ENCODE measurements at places on chromosomes 7 and 10.

- no peak for DNase-seq
These were observed 12.3 kb upstream of the ELN start for GRCh38 chr7:74015670-74016069.

GRCh38 chr7:108824840-108825580, 255.3 kb downstream of the DNAJB9 start:
- DNase-seq, result no peak

DNA sequence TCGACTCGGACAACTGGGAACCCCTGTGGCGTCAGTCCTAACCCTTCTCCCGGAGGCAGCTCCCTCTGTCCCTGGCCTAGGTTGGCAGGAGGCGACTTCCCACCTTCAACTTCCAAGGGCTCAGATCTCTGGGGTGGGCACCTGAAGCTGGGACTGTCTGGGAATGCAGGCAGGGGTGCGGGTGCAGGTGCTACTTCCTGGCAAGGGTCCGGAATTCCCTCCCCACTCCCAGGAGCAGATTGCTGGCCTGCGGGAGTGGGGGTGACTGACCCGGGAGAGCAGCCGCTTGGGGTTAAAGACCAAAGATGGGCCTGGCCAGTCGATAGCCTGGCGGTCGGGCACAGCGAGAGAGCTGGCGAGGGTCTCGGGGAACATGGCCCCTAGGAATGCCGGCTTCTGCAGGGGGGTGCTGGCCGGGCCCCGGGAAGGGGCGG, 387 bp downstream of the EPHA1 start:
- no peak for DNase-seq

- DNase-seq, result no peak
These were observed 970.0 kb upstream of the POT1 start for GRCh38 chr7:125899577-125899976.

DNA sequence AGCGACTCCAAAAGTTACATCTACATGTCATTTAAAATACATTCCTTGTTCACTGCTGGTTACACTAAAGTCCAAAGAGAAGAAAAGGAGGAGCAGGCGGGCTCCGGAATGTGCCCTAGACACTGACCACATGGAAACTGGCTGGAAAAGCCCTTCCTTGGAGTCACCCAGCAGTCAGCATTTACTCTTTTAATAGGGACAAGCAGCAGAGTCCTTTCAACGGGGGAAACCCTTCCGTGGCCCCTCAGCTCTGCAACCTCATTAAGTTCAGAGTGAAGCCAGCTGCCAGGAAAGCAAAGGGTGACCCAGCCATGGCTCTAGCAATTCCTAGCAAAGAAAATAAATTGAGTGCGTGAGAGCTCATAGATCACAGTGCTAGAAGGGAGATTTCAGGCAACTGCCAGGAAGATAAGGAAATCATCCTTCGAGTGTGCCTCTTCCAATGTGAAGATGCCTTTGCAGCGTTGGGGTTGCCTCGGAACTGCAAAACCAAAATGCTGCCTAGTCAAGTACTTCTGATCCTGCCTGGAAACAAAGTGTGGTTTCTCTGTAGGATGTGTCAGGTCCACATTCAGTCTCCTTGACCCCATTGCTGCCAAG, 101.6 kb downstream of the SORBS1 start:
- DNase-seq, result no peak

DNA sequence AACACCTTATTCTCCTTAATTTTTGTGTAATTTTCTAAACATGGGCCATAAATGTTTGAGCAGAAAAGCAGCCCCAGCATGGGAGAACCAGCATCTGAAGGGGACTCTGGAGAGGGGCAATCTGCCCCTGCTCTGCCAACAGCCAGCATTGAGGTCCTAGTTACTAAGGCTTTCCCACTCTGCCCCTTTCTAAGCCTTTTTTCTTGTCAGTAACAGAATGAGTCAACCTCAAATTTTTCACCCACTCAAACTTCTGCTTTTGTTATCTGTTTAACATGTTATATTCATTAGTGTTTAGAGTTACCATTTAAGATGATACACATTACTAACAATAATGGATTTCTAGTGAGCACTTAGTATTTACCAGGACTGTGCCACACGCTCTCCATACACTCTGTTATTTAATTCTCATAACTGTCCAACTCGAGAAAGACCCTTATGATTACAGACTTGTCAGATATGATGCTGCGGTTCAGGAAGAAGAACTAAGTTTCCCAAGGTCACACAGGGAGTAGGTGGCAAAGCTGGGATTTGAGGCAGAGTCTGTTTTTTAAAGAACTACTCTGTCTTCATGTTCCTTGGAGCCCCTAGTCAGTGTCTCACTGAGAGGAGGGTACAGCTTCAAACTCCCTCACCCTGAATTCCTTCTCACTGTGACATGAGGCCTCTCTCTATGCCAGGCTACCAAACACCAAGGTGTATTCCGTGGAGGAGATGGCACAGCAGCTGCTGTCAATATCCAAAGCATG, 19.9 kb upstream of the GPAM start:
- no peak for DNase-seq

GRCh38 chr10:91935886-91936285, 12.3 kb downstream of the BTAF1 start:
- no peak for DNase-seq

GRCh38 chr7:17633067-17633466, 307.2 kb downstream of the SNX13 start:
- DNase-seq, result no peak

- no peak for DNase-seq
These were observed 9.1 kb downstream of the TMEM72 start for GRCh38 chr10:44920252-44920651.

DNA sequence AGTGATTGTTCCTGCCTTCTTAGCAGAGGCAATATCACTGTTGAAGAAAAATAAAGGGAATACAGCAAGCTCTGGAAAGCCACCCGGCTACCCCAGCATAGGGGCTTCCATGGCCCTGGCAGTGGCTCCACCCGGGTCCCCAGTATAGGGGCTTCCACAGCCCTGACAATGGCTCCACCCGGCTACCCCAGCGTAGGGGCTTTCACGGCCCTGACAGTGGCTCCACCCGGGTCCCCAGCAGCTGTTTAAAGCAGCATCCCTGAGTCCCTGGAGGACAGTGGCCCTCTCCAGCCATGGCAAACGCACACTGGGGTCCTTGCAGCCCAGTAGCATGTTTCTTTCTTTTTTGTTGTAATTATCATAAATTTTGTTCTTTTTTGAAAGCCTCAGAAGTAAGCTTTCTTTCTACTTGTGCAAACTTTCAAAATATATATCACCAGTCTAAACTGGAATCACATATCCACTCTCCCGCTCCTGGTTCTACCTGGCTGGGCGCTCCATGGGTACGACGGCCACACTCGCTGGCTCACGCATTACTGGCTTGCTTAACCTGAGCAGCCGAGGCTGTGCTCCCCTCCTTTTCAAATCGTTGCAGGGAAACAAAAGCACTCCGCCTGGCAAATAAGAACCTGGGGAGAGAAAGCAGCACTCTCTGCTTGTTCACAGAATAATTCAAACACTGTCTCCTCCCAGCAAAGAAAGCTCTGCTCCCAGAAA, 62.1 kb downstream of the TCERG1L start:
- no peak for DNase-seq

GRCh38 chr7:158956805-158957509, 100.6 kb downstream of the DYNC2I1 start:
- DNase-seq, result no peak

GRCh38 chr7:14389181-14389591, 399.7 kb upstream of the ETV1 start:
- DNase-seq, result no peak

DNA sequence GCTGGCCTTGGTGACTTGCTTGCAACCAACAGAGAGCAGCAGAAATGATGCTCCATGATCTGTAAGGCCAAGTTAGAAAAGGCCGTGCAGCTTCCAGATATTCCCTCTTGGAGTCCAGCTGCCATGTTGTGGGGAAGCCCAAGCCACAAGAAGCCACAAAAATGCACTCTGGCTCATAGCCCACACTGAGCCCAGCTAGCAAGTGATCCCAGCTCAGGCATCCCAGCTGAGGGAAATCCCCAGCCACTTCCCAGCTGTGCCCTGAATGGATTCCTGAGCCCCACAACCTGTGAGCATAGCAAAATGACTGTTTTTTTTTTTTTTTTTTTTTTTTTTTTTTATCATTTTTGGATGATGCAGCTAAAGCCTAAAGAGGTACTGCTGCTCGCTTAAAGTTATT, 11.1 kb upstream of the SDK1 start:
- no peak for DNase-seq

- no peak for DNase-seq
These were observed 65.0 kb downstream of the RBM33 start for GRCh38 chr7:155709453-155709852.

GRCh38 chr7:108484137-108484536, 27.9 kb upstream of the NRCAM start:
- DNase-seq, result no peak

GRCh38 chr10:47322300-47323061, at the start of gene GDF2:
GDF2 (plus strand) TSS chr10:47322454; CDS start chr10:47322669, 215 bp downstream.
- DNase-seq, result no peak

Data from stimulated activated CD8-positive, alpha-beta memory T cell treated with anti-CD3 and anti-CD28 coated beads, Interleukin-15, amount 100 ng/mL, for 1 hour (primary cell).